Stimulated activated memory B cell treated with anti-CD40 and anti-IgM and Interleukin-4, amounts not matched to agents 10 μg/mL and 1 μg/mL and 100 μg/mL, for 72 hours (primary cell): ENCODE measurements at places on chromosomes 2 and 18.

DNA sequence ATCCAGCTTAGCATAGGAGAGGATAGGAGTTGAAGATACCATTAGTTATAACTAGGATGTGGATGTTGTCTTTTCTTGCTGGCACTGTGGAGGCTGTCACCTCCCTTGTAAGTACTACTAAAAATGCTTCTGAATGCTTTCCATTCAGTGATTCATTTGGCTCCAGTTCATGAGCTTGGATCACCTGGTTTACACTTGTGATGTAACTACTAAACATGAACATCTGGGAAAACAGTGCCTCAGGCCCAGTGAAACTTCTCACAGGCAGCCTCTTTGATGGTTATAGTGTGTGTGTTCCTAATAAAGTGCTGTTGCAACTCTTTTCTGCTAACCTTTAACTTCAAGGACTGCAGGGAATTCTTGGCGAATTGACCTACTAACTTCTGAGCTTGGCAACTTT, 13.0 kb upstream of the SLC9A2 start:
- no peak for ATAC-seq

- ATAC-seq = no peak
These were observed 52.6 kb upstream of the TPO start for GRCh38 chr2:1360557-1361250.

DNA sequence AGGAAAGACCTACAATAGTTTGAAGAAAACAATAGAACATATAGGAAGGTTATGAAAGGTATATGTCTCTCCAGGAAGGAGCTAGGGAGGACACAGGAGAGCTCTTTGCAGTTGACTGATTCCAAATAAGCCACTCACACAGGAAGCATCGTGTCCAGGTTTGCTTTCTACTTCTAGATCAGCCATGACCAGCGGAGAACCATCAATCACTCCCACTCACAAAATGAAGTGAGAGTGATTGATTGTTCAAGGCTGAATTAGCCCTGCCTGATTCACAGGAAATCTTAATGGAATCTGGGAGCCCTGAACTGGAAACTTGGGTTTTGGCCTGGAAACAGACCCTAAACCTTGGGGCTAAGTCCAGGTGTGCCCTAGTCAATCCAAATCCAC, 1292.2 kb upstream of the ZEB2 start:
- ATAC-seq = no peak

GRCh38 chr2:66523990-66524389, 89.1 kb downstream of the MEIS1 start:
- ATAC-seq = no peak

GRCh38 chr2:16691261-16691660, 25.6 kb upstream of the CYRIA start:
- no peak for ATAC-seq

DNA sequence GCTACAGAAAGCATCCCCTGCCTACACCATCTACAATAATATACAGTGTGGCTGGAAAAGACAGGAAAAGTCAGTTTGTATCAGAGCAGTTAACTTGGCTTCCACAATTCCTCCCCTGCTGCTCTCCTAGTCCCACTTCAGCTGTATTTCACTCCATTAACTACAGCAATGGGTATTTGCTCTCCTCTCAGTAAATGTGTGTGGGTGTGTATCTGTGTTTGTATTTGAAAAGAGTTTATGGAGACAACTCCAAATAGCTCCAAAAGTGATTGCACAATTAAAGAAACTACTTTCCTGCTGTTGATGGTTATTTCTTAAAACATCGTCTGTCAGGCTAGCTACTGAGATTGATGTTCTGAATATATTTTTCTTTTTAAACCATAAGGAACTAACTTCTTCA, 333.7 kb upstream of the FIGN start:
- no peak for ATAC-seq

DNA sequence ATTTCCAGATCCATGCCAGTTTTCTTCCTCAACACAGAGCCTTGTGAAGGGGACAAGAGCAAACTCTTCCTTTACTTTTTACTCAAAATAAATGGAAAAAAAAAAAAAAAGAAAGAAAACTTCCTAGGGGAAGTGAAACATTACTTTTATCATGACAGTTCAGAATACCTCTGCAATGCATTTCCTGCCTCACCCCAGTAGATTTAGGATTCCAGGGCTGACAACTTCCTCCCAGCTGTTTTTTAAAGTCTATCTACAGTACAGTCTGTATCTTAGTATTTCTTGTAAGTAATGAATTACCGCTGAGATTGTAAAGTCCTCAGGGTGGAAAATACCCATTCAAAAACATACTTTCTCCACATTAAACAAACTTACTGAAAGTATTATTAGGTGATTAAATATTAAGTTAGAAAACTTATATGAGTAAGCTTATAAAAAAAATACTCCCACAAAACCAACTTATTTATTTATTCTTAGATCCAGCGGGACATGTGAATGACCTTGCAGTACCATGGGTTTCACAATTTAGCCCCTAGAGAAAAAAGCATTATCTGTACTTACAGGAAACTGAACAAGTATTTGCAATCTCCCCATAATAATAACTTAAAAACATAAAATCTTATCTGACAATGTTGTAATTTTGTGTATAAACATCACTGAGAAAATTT, 117.7 kb downstream of the RBMS1 start:
- peak; percentile 55 for ATAC-seq

GRCh38 chr2:19623488-19623887, 265.1 kb upstream of the OSR1 start:
- no peak for ATAC-seq

- no peak for ATAC-seq
These were observed 3.2 kb upstream of the ENOSF1 start for GRCh38 chr18:715626-716025.

GRCh38 chr18:3115447-3116030, 102.6 kb upstream of the LPIN2 start:
- ATAC-seq = no peak

- ATAC-seq = no peak
These were observed 19.3 kb upstream of the CD302 start for GRCh38 chr2:159817283-159817682.

DNA sequence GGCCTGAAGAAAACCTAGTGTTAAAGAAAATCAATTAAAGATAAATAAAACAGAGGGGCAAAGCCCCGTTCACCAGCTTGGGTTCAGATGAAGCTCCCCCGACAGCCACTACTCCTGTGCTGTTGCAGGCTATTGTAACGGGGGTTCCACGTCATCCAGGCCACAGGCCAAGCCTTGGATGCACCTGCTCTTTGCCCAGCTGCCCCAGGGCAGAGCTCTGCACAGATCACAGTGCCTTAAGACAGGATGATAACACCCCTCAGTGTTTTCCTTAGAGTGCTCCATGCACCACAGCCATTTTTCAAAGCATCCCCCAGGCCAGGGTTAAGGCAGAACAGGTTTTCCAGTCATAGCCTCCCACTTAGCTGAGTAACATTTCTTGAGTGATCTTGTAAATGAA, 32.0 kb downstream of the FASTKD2 start:
- ATAC-seq = no peak

DNA sequence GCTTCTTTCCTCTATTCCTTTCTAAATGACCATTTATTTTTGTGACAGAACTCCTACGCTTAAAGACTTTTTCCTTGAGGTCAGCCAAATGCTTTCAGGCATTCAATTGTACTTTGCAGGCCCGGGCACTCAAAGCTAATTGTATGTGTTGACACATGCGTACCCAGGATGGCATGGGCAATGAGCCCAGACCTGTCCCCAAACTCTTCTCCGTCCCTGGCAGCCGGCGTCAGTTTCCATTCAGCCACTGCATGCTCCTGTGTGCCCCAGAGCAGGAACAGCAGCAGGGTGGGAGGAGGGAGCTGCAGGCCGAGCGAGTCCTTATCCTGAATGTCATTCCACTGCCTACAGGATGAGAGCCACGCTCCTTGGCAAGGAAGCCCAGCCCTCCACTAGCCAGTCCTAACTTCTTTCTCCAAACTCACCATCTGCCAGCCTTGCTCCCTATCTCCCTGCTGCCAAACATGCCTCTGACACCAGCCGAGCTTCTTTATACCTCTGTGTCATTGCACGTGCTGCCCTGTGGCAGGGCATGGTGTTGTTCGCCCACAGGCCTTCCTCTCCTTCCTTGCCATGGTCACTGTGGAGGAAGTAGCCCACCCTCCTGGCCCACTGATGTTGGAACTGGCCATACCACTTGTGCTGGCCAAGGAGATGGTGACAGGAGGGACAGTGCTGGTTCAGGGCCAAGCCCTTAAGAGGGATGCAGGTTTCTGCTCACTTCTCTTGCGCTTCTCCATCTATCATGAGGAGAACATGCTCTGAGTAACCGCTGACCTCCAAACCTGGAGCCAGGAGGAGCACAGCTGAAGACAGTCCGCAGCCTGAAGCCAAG, 116.9 kb upstream of the FHL2 start:
- ATAC-seq = no peak

GRCh38 chr2:196944570-196944969, 18.1 kb upstream of the PGAP1 start:
- ATAC-seq = peak; percentile 88
